Hepatocyte (in vitro differentiated cells): ENCODE measurements at places on chromosomes 6 and 20. TPM values are rescaled to one million over a fixed set of nuclear protein-coding genes. Genes with fewer than 3 reads are reported as not detected.

The MYO6 gene
- total RNA-seq = 68.4 and 71.1 TPM in 2 replicates

DNA sequence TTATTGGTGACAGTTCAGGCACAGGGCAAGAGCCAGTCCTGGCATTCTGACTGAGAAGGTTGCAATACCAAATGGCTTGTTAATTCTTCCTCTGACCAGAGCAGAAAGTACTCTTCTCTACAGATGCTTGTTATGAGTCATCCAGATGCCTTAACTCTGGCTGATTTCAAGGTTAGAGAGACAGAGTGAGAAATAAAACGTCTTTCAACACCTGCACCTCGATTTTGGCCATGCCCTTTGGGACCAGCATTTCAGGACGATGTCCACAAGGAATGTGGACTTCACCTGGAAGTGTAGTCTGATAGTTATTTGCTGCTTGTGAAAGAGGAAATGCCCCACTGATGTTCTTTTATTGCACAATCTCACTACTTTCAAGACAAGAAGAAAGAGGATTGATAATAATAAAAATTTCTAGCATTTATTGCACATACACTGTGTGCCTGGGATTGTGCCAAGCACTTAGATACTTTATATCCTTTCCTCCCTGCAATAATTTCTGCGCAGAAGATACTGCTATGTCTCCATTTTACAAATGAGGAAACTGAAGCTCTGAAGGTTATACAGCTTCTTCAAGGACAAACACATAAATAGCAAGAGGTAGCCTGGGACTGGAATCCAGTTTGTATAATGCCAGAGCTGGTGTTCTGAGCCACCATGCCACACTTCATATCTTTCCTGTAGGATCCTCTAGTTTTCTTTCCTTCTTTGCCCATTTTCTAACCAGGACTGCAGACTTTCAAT lies 33.5 kb upstream of the MCM3 start:
- DNase-seq = peak; percentile 40

DNA sequence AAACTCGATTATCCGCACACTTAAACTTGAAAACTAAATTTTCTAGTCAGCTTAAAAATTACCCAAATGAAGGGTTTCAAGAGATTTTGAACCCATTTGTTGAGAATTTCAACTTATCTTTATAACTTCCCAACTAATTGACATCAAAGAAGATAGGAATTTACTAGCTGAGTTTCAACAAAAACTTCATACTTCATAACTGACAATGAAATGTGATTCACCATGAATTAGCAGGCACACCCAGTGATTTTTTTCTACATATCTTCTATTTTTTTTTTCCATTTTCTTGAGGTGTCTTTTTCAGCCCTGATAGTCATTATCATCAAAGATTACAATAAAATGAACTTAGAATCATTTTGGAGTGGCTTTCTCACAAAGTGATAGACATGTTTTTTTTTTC lies 26.7 kb downstream of the TNFAIP3 start:
- no peak for DNase-seq

The DLK2 gene
- 0.33 and 0.60 TPM in 2 replicates for total RNA-seq

DNA sequence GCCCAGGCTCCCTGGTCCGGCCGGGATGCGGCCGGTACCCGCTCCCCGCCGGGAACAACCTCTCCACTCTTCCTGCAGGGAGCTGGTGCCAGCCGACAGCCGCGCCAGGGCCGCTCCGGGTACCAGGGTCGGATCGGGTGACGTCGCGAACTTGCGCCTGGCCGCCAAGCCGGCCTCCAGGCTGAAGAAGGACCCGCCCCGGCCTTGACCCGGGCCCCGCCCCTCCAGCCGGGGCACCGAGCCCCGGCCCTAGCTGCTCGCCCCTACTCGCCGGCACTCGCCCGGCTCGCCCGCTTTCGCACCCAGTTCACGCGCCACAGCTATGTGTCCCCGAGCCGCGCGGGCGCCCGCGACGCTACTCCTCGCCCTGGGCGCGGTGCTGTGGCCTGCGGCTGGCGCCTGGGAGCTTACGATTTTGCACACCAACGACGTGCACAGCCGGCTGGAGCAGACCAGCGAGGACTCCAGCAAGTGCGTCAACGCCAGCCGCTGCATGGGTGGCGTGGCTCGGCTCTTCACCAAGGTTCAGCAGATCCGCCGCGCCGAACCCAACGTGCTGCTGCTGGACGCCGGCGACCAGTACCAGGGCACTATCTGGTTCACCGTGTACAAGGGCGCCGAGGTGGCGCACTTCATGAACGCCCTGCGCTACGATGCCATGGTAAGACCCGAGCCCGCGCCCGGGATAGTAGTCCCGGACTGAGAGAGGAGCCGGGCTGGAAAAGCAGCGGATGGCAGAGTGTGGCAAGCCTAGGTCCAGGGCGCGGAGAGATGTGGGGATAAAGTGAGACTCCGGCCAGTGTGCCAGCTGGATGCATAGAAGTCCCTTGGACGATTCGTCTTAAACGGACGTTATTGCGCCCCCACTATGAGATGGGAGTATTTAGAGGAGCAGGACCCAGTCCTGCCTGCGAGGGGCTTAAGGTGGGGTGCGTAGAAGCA lies at the start of gene NT5E:
Gene NT5E, plus strand, starts transcription at position 266 of the 942 bp plus-strand sequence. Its CDS starts 57 bp downstream, at position 323.
- DNase-seq = peak; percentile 59

- DNase-seq = no peak
Measured at GRCh38 chr6:152059909-152060308, 252.4 kb downstream of the ESR1 start.

DNA sequence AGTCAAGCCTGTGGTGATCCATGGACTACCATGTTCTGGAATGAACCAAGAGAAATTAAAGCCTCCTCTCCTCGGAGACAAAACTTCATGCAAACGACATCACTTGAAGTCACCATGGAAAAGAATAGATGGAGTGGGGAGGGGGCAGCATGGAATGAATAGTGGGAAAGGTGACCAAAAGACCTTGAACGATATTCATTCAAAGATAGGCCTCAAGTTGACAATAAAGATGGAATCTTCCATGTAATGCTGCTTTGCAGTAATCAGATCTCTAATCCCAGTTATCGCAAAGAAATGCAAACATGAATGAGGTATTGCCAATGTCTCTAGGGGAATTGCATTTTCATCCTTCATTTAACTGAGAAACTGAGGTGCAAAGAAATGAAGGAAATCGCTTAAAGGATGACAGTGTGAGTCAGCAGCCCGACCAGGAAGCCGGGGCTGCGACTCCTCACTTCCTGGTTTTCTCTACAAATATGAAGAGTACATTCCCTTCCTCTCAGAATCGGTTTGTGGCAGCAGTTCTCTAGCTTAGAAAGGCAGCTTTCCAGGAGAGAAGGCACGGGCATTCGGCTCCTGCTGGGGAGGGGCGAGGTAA lies 65.6 kb upstream of the RREB1 start:
- DNase-seq = peak; percentile 52

GRCh38 chr6:18395856-18396197 lies 8.7 kb downstream of the RNF144B start:
- no peak for DNase-seq

GRCh38 chr6:39044181-39044580 lies 4.4 kb upstream of the GLP1R start:
- DNase-seq = no peak

DNA sequence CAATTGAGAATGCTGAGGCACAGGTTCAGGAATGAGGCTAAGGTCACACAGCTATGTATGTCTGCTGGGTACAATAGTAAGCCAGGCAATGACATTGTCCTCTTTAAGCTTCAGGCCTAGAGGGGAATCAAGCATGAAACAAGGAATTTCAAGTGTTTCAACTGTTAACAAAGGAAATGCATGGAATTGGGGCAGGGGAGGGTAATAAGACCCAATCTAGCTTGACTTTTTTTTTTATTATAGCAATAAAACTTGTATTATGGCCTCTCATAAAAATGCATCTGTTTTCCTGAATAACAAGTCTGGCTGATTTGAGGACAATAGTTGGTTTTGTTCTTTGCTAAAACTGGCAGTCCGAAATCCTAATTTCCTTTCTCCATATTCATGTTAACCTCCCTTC lies 336.7 kb downstream of the CBLN4 start:
- DNase-seq = no peak

DNA sequence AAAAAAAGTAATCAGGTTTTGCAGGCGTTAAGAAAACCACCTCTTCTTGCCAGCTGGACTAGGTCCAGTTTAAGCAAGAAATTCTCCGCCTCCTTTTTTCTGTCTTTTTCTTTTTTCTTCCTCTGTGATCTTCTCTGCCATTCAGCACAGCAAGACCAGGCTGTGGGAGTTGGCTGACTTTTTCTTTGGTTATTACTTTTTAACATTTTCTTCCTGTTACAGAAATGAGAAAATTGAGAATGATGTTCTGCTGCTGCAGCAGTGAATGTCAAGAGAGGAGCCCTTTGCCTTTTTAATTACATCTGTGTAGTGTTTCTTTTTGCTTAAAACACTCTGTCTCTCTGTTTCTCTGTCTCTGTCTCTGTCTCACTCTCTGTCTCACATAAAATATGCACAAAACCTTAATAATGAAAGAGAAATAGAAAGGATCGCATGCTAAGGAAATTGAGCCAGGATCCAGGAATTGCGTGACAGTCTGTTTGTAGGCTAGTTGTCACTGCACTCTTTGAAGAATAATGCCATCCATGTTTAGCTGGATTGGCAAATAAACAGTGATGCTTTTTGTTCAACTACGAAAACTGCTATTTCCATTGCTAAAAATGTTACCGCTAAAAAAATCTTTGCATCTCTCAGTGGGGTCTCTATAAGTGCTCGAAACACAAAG lies 103.2 kb upstream of the SUPT3H start:
- DNase-seq = no peak

GRCh38 chr20:50120935-50121693 lies 8.2 kb upstream of the UBE2V1 start:
- DNase-seq = peak; percentile 61

GRCh38 chr6:138726066-138726756 lies 47.4 kb upstream of the CCDC28A start:
- DNase-seq = no peak

- peak; percentile 66 for DNase-seq
Measured at GRCh38 chr6:136846046-136846445, 23.7 kb downstream of the PEX7 start.

GRCh38 chr20:37276494-37277252 lies 12.8 kb upstream of the MANBAL start:
- DNase-seq = peak; percentile 74

GRCh38 chr6:5025911-5026819 lies 22.3 kb upstream of the RPP40 start:
- peak; percentile 78 for DNase-seq

DNA sequence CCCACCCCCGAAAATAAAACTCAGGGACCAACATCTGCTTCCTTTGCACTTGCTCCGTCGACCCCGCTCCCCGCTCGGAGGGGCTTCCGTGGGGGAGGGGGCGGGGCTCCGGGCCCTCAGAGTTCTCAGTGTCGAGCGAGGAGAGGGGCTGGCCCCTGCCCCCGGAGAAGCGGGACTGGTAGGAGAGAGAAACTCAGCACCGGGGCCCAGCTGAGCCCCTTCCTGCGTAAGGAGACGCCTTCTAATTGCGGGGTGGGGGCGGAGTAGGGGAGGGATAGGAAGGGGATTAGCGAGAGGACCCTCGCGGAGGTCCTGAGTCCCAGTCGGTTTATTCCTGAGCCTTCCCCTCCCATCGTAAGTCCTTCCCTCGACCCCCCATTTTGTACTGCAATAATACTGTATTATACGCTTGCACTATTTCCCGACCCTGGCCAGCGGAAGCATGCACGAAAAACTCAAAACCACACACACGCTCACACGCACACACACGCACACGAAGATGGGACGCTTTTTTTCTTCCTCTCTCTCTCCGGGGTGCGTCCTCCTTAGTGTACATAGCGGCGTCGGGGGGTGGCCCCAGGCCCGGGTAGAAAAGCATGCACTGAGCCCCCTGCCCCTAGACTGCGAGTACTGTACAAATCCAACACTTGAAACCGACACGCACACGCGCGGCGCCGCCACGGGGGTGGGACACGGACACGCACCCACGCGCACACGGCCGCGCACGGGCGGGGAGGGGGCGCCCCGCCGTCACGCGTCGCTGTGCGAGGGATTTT lies 22.1 kb upstream of the SLC22A7 start:
- no peak for DNase-seq

DNA sequence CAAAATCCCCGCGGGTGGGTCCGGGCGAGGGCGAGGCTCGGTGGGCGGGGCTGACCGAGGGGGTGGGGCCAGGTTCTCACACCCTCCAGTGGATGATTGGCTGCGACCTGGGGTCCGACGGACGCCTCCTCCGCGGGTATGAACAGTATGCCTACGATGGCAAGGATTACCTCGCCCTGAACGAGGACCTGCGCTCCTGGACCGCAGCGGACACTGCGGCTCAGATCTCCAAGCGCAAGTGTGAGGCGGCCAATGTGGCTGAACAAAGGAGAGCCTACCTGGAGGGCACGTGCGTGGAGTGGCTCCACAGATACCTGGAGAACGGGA lies 809 bp downstream of the HLA-G start:
- DNase-seq = no peak

The C20orf144 gene
- total RNA-seq = 0.30 TPM in 1 of 2 replicates, not detected in the other

The KIFC1 gene
- total RNA-seq = 6.9 and 12.7 TPM in 2 replicates

- DNase-seq = no peak
Measured at GRCh38 chr20:44586289-44586911, 4.0 kb downstream of the PKIG start.

GRCh38 chr6:87154641-87154992 lies 748 bp upstream of the ZNF292 start:
- no peak for DNase-seq

- DNase-seq = no peak
Measured at GRCh38 chr20:58906894-58907293, 54.4 kb downstream of the GNAS start.

- DNase-seq = peak; percentile 62
Measured at GRCh38 chr6:125957845-125958244, 1.3 kb downstream of the HINT3 start.

The VGLL2 gene
- total RNA-seq = not detected in 2 replicates

GRCh38 chr6:38370653-38371601 lies 268.8 kb downstream of the BTBD9 start:
- peak; percentile 25 for DNase-seq

The WFDC13 gene
- total RNA-seq = not detected in 2 replicates

GRCh38 chr6:154360476-154360875 lies 3.9 kb upstream of the IPCEF1 start:
- no peak for DNase-seq

The HLA-G gene
- 0.76 TPM in 1 of 2 replicates, not detected in the other for total RNA-seq

The SNRNP48 gene
- 14.6 and 15.3 TPM in 2 replicates for total RNA-seq

DNA sequence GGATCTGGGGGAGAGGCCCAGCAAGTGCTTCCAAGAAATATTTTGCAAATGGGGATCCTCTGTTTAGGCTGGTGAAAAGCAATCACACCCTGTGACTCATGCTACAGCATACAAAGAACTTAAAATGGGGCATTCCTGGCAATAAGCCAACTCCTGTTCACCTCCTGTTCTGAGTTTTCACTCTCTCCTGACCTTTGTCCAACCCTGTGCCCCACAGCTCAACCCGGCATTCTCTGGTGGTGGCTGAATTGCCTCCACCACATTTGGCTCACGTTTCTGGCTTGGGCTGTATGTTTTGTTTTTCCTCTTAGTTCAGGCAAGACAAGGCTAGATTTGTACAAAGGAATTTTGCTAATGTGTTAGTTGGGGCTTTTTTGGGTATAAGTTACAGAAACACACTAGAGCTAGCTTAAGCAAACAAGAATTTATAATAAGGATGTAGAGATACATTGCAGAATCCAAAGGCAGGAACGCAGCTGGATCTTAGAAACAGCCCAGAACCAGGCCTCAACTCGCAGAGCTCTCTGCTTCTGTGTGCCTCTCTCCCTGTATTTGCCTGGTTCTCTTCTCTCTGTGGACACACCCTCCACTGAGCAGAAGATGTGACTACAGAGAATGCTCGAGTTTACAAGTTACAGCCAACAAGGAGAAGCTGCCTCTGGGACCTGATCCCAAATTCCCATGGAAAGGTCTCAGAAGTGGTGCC lies 9.4 kb downstream of the ABCC10 start:
- peak; percentile 89 for DNase-seq

- no peak for DNase-seq
Measured at GRCh38 chr6:121881974-121882667, 446.7 kb downstream of the GJA1 start.
